NCI-H187 treated with DMSO at 0.1 percent for 48 hours (cell line): ENCODE measurements at places on chromosomes 12 and 14.

GRCh38 chr14:81172881-81173280 lies 47.9 kb downstream of the GTF2A1 start:
- no peak for DNase-seq

DNA sequence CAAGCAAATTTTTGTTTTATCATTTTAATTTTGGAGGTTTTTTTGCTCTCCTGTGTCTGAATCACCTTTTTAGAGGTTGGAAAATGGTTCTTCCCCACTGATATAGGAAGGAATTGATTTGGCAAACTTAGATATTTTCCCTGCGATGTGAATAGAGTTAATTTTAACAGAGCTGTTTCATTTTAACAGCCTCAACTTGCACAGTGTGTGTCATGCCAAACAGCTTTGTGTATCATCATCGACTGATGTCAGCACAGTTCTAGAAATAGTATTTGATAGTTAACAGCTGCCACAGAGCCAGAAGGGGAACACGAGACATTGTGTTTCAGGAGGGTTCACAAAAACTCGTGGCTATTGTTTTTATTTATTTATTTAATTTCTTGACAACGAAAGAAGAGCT lies 243.1 kb upstream of the FOXN3 start:
- DNase-seq, result no peak

DNA sequence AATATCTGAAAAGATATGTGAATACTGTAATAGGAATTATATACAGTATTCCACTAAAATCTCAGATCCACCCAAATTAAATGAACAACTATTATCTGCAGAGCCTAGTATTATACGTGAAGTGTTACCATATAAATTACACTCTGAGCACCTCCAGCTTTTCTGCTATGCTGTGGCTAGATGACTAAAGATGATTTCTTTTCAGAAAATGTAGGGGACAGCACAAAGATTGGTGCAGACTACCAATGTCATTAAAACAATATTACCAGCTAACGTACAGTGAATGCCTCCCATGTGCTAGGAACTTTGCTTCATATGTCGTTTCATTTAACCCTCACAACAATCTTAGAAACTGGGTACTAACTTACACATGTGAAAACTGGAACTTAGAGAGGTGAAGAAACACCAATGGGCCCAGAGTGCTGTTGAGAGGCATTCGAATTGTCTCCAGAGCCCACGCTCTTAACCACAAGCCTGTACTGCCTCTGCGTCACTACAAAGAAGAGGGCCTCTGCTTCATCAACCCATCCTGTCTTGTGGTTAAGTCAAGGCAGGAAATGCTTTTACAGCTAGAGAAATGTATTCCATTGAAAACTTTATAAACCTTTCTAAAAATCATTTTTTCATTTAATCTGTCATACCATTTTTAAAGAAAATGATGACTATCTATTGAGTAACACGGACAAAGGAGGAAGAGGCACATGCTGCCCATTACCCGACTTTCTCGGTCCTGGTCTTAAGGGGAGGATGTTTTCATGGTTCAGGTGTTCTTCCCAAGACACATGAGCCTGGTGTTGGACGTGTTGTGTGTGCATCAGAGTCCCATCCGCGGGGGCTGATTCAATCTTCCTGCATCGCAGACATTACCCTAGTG lies 1.3 kb downstream of the GPR65 start:
- DNase-seq, result no peak

DNA sequence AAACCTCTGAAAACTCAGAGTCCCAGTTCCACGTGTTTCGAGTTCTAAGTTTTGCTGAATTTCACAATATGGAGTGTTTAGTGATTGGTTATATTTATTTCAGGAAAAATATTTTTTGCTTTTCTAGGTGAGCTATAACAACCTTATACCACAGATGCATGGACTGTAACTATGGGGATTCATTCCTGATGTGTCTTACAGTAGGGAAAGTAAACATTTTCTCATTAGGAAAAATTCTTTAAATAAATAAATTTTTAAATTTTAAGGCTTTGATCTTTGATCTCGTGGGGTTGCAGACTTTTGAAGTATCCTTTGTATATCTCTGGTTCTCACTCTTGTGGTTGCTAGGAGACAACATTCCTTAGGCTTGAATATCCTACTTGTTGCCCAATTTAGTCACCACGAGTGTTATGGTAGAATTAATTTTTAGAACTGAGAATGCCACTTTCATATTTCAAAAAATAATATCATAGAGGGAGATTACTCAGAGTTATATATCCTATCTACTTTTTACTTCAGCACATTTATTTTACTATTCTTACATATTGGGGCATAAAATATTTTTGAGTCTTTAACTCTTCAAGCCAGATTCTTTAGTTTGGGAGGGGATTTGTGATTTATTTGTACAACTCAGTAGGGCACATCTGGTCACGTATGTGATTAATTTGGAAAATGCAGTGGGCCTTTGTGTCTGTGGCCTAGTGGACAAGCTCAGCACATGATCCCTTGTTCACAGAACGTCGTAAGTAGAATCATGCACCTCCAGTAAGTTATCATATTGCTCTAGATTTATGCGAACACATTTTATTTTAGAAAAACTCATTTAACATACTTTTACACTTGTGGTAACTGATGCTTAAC lies 224.0 kb downstream of the TTC6 start:
- DNase-seq, result no peak

GRCh38 chr14:52402812-52403526 lies 88.9 kb downstream of the PTGER2 start:
- no peak for DNase-seq

GRCh38 chr12:52769354-52769753 lies 7.8 kb downstream of the KRT76 start:
- DNase-seq, result no peak

DNA sequence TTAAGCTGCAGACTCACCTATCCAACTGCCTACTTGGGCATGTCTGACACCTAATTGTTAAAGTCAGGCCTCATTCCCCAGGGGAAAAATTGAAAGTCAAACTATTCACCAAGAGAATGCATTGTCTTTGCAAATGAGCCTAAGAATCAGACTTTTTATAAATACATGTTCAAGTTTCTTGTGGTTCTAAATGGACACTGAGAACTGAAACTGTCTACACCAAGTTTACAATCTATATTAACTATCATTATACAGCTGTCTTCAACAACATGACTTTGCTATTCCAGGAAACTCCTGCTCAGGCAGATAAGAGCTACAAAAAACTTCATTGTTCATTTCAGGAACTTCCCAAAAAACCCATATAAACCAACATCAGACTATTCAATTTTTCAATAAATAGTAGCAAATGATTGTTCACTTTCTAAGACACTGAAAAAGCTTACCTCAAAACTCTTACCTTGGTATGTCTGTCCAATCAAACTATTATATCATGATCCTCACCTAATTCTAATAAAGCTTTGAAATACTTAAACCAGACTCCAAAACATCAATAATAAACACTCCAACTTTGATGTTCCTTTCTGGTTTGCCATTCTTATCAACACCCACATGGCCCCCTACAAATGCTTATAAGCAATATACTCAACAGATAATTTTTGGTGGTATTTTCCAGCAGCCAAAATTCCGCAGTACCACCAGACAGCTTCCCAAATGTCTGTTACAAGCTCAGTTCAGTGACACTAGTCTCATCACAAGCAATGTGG lies 24.2 kb downstream of the CDK17 start:
- DNase-seq, result no peak
